ENCODE measurements at places on chromosomes 1 and 21.
A peak's percentile ranks its signal among the peaks of the same experiment; 100 is the strongest.

DNA sequence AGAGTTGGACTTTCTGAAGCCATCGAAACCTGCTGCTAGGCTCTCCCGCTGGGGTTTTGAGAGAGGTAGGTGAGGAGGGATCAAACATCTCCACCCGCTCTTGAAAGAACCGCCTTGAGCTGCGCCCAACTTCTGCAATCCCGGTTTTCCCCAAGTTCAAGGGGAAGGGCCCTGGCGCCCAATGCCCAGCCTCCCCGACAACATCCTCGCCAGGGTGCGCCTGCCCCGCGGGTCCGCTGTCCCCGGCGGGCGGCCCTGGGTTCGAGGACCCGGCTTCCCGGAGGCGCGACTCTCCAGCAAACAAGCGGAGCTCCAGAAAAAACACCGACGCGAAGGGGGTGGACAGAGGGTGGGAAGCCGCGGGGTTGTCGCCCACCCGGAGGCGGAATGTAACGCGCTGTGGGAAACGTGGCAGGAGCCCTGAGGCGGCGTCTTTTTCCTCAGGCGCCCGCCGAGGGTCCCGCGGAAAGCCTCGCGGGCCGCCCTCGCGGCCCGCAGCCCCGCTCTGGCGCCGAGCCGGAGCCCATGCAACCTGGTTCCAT, 607 bp downstream of the BTG3 start:
- DNase-seq, result no peak

GRCh38 chr1:18077657-18078215, 29.9 kb upstream of the IGSF21 start:
- peak; percentile 3 for DNase-seq

GRCh38 chr1:52506349-52506748, 46.5 kb downstream of the TUT4 start:
- no peak for DNase-seq

DNA sequence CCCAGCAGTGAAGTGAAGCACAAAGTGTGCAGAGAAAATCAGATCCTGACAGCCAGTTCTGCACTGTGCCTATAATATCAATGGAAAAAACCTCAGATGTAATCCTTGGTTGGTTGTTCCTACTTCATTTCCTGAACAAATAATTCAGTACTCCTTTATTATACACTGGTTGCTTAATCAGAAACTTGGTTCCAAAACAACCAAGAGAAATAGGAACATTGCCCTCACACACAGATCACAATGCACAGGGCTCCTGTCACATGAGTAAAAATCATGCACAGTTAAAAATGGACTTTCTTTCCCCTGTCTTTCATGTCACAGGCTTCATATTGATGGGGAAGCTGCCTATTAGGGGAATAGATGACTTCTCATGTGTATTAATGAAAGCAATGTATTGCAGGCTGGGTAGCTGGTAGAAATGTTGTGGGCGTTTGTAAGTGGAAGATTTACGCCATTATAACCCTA, 9.7 kb downstream of the DNASE2B start:
- no peak for DNase-seq
